ENCODE measurements at places on chromosomes 3 and 15.

DNA sequence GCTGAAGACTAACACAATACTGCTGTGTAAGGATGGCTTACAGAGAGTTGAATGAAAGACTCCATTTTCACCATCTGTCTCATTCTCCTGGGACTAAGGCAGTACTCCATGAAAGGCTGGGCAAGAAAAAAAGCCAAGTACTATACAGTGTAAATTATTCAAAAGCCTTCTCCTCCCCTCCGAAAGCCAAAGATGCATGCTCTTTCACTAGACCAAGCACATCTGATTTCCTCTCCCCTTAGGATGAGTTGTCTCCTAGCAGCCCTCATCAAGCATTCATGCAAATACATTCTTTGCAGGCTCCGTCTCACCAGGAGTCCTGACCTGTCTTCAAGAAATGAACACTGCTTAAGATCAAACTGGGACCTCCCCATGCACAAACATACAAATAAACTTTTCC lies 133.5 kb upstream of the THBS1 start:
- DNase-seq: no peak

- no peak for DNase-seq
These were observed 134.3 kb upstream of the PRR20G start for GRCh38 chr3:127421943-127422662.

GRCh38 chr3:3086239-3086638 lies 23.9 kb downstream of the IL5RA start:
- DNase-seq: no peak

- DNase-seq: no peak
These were observed 263.9 kb upstream of the LYSMD4 start for GRCh38 chr15:99997112-99997651.

DNA sequence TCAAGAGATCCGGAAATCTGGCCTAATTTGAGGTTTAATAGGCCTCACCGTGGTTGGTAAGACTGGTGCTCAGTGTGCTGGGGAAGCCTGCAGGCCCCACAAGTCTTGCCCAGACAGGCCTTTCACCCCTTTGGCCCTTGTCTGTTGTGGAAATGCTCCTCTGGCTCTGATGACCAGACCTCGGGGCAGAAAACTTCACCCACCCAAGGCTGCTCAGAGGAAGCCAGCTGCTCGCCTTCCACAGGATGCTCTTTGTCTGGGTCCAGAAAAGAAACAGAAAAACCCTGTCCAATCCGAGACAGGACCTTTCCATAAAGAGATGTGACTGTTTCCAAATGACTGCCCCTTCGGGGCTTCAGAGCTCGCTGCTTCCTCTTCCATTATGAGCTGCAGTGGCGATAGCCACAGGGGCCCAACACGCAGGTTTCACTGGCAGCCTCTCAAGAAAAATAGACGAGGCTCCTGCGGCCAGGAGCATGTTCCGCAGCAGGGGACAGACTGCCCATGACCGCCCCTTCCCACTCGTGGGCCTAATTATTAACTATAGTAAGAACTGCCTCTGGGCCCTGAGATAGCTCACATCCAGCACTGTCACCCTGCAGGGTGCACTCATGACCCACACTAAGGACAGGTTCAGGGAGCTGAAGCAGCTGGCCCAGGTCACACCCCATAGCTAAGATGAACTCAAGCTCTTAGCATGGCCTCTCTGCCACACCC lies 6.8 kb upstream of the SNX22 start:
- DNase-seq: no peak

- DNase-seq: no peak
These were observed 581 bp downstream of the SH3BP5 start for GRCh38 chr3:15331606-15332404.

- DNase-seq: no peak
These were observed 289.8 kb upstream of the ROPN1 start for GRCh38 chr3:124281453-124282316.

GRCh38 chr15:57553526-57553925 lies 38.2 kb upstream of the MYZAP start:
- DNase-seq: no peak

DNA sequence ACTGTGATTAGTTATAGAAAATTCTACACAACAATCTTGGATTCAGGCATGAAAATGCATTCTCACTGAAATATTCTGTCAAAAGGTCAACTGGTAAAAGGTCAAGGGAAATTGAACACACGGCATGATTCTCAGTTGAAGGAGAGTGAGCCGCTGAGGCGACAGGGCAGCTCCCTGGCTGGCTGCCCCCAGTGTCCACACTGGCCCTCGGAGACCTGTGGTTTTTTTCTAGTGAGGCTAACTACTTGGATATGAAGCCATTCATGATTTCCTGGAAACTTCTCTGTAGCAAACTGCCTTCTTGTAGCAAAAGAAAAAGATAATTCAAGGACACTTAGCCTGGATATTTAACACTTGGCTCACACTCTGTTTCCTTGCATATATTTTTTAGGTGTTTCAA lies 37.2 kb downstream of the AADACL2 start:
- no peak for DNase-seq

- DNase-seq: no peak
These were observed 2.5 kb upstream of the NLGN1 start for GRCh38 chr3:173395073-173395411.

DNA sequence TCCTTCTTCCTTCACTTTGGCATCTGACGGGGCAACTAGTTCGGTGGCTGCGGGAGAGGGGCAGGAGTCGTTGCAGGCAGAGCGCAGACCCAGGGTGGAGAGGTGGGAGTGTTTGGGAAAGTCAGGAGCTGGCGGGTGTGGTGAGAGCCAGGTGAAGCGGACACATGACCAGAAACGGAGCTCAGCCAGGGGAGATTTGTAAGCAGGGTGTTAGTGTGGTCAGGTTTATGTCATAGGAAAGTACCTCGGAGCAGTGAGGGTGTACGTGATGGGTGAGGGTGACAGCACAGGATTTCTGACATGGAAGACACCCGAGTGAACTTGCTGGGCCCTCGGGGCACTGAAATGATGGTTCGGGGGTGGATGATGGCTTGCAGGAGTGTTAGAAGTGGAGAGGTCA lies 247.4 kb upstream of the TPM1 start:
- DNase-seq: no peak

GRCh38 chr15:39315206-39315850 lies 265.6 kb upstream of the THBS1 start:
- DNase-seq: no peak

DNA sequence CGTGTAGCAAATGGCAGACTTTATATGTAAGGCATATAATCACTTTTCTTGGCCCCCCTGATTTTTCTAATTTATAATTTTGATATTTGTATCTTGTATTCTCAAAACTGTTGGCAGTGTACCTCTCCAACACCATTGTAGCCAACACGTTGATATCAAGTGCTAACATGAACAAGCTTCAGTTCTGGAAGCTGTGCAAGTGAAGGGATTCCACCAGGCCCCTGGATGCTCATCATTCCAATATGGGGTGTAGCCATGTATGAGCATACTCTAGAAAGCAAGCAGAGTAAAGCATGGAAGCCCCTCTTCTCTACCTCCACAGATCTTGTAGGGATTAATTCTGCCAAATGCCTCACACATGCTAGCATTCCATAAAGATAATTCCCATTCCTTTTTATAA lies 211.3 kb downstream of the MYRIP start:
- DNase-seq: no peak

GRCh38 chr3:144771381-144771870 lies 799.8 kb downstream of the DIPK2A start:
- no peak for DNase-seq

DNA sequence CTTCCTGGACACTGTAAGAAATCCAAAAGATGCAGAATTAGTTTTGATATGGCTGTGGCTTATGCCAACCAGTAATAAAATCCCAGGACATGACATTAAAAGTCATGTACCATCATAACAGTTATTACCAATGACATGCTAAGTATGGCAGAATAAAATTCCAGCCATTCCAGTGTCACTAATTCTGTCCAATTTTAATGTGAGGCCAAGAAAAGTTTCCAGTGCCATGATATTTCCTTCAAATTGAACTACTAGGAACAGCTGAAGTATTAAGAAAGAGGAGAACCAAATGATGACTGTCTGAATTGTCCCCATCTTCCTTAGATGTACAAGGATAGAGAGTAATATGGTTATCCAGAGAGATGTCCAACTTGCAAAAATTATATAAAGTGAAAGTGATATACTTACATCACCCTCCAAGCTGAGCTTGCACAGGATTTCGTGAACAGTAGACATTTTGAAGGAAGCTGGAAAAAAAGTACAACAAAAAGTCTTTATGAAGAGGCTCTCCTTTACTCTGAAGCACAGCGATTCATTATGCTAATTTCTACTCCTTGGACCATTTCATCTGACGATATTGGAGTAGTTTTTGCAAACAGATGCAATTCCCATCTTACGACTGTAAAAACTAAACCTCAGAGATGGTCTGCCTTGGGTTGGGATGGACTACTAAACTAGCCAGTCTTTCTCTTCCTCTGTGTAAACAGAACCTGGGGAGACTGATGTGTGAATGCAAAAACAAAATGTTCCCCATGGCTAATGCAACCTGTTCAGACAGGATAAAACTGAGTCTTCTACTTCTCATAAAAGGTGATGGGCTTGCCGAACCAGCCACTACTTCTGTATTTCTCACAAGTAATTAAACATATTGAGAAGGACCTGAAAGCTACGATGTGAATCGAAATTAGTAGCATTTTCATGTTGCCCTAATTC lies 11.9 kb downstream of the ANXA2 start:
- DNase-seq: no peak

DNA sequence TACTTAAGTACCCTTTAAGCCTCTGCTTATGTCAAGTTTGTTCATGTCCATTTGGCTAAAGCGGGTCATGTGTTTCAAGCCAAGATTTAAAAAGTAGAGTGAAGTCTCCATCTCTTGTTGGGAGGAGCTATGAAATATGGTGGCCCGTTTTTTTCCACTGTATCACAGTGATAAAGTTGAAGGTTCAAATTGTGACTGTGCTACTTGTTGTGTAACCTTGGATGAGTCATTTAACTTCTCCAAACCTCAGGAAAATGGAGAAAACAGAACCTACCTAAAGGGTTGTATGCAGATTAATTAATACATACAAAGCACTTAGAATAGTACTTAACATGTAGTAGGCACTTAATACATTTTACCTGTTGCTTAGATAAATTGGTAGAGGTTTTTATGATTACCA lies 43.4 kb downstream of the SNAPC5 start:
- no peak for DNase-seq

- DNase-seq: no peak
These were observed 29.0 kb upstream of the SLMAP start for GRCh38 chr3:57727106-57727505.

DNA sequence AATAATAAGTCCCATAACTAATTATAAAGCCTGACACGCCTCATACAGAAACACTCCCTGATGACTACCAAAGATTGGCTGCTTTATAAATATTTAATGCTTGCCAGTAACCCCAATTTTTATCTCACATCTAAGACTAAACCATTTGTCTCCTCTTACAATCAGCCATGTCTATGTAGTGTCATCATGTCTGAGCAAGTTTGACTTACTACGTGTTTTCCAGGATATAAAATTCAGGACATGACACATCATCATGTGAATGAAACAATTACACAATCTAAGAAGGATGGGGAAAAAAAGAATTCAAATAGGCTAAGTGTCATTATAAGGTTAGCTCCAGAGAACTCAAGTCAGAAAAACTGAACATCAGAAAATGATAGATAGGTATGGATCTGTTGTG lies 208.7 kb downstream of the MECOM start:
- DNase-seq: no peak

DNA sequence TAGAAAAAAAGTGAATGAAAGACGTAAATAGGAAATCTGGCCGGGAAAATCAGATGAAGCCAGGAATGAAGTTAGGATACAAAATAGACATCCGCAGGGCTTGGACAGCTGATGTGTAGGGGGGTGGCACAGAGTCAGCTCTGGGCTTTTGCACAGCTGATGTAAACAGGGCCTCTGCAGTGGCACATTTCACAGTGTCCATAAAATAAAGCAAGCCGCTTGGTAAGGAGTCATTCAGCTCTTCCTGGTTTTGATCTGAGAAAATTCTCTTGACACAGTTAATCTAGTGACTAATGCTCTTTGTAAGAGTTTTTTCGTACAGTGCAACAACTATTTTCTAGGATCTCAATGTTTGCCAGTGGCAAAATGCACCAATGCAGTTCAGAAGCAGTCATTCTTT lies 153.3 kb downstream of the USP13 start:
- no peak for DNase-seq

DNA sequence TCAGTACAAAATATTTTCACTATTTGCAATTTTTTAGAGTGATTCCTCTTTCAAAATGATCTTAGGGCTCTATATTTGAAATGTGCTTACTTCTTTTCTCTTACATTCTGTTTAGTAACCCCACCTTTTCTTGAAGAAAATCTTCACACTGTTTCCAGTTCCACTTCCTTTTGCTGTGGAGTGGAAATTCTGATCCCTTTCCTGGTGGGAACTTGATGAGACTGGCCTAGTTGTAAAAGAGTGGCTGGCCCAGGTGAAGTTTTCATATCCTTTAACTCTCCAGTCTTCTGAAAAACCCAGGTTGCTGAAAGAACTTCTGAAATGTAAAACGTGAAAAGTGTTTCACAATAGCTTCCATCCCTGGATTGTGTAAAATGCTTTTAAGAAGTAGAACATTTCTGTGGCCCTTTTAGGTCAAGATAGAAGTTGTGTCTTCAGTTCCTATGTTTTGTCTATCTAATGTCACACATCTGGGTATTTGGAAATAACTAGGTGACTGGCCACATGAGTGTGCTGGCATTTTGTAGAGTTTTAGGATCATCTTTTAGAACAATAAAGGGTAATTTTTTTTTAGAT lies 84.8 kb upstream of the LRIG1 start:
- DNase-seq: no peak

- no peak for DNase-seq
These were observed 114.0 kb downstream of the FOXB1 start for GRCh38 chr15:60118146-60118545.

DNA sequence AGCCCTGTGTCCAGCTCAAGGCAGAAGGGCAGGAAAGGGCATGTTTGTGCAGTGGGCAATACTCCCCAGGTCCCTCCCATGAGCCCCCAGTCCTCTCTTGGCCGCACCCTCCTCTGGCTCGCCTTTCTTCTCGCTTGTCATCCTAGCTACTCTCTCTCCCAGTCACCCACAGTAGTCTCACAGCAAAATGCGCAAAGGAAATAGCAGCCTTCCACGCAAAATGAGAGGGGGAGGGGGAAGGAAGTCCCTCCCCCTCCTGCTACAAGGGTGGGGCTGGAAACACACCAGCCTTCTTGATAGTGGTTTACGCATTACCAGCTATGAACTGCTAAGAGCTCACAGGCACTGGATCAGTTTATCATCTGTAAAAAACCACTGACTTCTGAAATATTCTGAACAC lies 83.8 kb downstream of the GADL1 start:
- no peak for DNase-seq

DNA sequence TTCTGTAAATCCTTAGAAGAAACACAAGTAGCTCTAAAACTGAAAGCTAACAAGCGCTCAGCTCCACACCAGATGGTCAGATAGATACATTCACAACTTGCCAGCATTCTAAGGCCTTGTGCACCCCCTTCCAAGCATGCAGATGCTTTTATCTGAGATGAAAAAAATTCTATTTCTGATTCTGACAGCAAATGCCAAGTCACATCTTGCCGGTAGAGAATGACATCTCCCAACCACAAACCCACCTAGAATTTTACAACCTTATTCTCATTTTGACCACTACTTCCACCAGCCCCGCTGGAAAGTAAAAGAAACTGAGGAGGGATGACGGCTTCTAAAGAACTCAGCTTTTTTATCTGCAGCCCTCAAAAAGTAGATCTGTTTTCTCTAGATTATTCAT lies 57.7 kb downstream of the SUMF1 start:
- DNase-seq: no peak

All from stimulated activated CD8-positive, alpha-beta memory T cell treated with anti-CD3 and anti-CD28 coated beads, Interleukin-7, amount 100 ng/mL, for 1 hour (primary cell).